ENCODE measurements at places on chromosomes 13 and 19.
A peak's percentile ranks its signal among the peaks of the same experiment; 100 is the strongest.

DNA sequence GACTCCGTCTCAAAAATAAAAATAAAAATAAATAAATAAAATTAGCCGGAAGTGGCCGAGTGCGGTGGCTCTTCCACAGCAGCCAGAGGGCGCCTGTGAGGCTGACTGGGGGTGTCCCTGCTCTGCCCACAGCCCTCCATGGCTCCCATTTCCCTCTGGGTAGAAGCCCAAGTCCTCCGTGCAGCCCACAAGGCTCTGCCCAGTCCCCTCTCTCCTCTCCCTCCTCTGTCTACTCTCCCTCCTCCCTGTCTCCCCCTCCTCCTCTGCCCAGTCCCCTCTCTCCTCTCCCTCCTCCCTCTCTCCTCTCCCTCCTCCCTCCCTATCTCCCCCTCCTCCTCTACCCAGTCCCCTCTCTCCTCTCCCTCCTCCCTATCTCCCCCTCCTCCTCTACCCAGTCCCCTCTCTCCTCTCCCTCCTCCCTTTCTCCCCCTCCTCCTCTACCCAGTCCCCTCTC lies 20.4 kb downstream of the MISP start:
- no peak for DNase-seq

DNA sequence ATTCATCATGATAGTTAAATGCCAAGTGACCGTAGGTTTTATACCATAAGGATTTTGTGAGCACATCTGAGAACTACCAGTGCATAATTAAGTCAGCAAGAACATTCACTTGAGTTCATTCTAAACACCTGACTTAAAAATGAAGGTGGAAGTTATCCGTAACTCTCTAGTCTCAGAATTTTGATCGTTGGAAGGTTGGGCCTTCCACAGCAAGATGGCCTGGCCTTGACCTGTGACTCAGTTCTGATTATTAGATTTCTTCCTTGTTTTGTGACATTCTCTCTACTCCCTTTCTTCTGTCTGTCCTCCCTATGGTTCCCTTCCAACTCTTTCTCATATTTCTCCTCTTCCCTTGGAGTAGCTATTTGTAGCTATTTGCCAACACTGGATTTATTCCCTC lies 20.0 kb upstream of the WDFY2 start:
- DNase-seq, result no peak

DNA sequence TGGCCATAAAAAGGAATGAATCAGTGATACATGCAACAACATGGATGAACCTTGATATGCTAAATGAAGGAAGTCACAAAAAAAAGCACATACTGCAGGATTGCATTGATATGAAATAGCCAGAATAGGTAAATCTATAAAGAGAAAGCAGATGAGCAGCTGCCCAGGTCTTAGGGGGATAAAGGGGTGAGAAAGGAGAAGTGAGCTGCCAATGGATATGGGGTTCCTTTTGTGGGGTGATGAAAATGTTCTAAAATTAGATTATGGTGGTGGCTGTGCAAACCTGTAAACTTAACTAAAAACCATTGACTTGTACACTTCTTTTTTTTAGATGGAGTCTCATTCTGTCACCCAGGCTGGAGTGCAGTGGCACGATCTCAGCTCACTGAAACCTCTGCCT lies 12.1 kb downstream of the HAS1 start:
- DNase-seq, result no peak

DNA sequence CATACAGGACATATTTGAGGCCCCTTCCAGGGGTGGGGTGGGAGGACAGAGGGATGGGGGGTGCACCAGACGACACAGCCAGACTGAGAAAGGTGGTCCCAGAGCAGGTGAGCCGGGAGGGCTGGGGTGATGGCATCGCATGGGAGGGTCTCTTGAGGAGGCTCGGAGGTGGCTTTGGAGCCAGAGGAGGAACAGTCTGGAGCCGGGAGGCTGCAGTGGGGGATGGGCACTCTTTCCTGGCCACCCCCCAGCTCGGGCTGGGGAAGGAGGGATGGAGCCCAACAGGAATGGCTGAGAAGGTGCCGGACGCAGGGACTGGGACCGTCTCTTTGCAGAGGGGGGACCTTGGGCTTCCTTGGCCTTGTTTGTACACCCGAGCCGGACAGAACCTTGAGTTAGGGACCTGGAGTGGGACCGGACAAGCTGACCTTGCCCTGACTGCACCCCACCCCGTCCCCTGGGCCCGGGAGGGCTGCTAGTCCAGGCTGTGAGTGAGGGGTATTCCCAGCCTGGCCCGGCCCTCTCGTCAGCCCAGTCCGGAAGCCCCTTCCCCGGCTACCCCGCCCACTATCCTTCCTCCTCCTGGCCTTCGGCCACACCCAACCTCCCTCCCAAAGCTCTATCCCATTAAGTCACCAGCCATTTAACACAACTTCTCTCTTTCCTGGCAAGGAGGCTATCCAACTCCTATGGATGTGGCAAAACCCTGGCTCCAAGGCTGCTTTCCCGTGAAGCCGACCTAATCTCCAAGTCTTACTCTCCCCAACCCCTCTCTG lies 816 bp upstream of the TBXA2R start:
- no peak for DNase-seq

- no peak for DNase-seq
These were observed 3.8 kb downstream of the WBP4 start for GRCh38 chr13:41065078-41065477.

GRCh38 chr13:38321654-38322053 lies 28.0 kb upstream of the UFM1 start:
- no peak for DNase-seq

DNA sequence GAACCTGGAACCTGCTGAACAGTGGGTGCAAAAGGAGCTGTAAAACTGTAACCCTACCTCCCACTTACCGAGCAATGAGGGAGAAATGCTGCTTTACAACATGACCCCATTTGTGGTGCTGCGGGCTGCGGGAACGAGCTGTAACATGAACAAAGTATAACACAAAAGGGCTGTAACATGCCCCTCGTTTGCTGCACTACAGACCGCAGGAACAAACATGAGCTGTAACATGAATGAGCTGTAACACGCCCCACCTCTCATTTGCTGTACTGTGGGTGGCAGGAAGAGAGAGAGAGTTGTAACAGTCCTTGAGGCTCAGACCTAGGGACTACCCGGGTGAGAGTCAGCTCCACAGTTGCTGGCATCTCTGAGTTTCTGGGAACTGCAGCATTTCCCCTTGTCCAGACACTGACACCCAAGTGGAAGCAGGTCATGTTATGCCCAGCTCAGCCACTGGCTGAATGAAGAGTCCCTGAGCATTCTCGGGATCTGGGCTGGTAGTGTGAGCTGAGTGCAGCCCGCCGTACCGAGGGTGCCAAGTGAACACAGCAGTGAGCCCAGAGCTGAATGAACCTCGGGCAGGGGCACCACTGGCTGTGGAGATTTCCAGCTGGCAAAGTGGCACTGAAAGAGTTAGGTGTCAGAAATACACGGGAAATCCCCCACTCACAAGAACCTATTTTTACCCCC lies 1385.3 kb upstream of the SPRY2 start:
- DNase-seq, result no peak

- DNase-seq, result no peak
These were observed 107.7 kb downstream of the PTPRS start for GRCh38 chr19:5232798-5233505.

DNA sequence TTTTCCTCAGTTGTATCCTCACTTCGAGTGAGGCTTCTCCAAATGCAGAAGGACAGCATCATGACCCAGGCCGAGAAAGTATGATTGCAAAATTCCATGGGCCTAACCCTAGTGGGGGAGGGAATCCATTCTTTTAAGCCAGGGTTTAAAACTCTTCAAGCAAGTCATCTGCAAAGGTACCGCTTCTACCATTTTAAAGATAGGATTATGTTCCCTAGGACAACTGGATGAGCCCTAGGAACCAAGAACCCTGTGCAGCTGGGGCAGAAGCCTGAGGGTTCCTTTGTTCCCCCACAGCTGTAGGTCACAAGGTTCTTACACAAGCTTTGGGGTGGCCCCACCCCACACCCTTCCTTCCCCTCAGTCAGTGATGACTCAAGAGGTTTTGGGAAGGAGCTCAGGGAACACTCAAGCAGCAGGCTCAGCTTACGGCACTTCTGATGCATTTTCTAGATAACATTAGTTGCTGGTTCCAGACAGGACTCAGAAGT lies 13.5 kb downstream of the ARL11 start:
- DNase-seq, result no peak

- no peak for DNase-seq
These were observed 13.2 kb downstream of the KLHL26 start for GRCh38 chr19:18650021-18650390.

- peak; percentile 66 for DNase-seq
These were observed 540 bp upstream of the ZFP36 start for GRCh38 chr19:39405958-39406655.

- DNase-seq, result no peak
These were observed 19.1 kb downstream of the SYDE1 start for GRCh38 chr19:15126131-15126910.

DNA sequence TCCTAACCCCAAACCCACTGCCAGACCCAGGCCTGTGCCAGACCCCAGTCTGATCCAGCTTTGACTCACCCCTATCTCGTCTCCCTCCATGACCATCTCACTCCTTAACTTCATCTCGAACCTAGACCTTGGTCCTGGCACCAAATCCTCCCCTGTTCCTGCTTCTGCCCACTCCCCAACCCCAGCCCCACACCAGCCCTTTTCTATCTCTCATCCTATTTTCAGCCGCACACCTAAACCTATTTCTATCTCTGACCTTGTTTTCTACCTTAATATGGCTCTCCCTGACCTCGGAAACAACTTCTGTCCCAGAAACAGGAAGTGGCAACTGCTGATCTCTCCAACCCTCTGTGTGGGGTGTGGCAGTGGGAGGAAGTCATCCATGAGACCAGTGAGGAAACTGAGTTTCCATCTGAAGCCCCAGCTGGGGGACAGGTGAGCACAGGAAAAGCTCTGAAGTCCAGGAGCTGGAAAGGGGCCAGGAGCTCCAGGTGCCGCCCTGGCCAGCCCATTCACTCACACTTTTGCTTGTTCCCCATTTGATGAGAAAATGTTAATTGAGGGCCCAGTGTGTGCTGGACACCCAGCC lies 13.7 kb downstream of the PTH2 start:
- no peak for DNase-seq

GRCh38 chr13:90719461-90719860 lies 628.0 kb upstream of the MIR17HG start:
- no peak for DNase-seq

GRCh38 chr19:33456845-33457220 lies 64.8 kb downstream of the PEPD start:
- no peak for DNase-seq

DNA sequence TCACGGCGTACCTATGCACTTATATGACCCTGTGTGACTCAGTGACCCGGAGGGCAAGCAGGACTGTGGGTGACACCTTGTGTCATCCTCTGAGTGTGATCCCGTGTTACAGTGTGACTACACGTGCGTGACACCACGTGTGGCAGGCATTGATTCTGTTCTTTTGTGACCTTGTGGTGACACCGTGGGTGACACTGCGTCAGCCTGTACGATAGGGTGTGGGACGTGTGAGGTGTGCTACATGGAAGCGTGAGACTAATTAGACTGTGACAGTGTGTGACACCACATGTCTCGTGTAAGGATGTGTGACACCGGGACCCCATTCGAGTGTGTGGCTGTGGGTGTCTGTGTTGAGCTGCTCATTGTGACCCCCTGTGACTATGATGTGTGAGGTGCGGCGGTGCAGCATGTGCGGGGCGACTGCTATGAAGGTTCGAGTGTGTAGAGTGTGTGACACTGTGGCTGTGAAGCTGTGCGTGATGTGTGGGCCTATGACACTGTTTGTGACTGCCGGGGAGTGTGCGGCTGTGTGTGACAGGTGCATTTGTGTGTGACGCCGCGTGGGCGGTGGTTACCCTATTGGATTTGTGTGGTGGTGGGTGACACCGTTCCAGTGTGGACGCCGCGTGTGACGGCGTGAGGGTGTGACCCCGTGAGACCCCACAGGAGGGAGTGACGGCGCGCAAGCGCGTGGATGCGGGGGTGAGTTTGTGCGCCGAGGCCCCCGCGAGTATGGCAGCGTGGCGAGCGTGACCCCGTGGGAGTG lies 399 bp upstream of the SPTBN4 start:
- DNase-seq, result peak; percentile 44

DNA sequence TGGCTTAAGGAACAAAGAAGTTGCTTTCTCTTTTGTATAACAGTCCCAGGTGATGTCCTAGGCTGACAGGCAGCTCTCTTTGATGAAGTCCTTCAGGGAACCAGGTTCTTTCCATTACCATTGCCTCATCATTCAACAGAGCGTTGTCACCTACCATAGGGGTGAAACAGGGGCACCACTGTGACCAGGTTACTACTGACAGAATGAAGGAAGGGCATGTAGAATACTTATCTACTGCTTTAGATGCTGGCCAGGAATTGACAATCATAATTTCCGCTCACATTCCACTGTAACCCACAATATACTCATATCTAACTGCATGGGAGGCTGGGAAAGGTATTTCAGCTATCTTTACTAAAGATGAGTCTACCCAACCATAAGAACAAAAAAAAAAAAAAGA lies 148.0 kb upstream of the FNDC3A start:
- DNase-seq, result no peak

- no peak for DNase-seq
These were observed 32.5 kb downstream of the ZNF582 start for GRCh38 chr19:56360841-56361240.

GRCh38 chr13:26168237-26168814 lies 53.8 kb downstream of the RNF6 start:
- no peak for DNase-seq

GRCh38 chr19:45249261-45250033 lies 1.6 kb upstream of the MARK4 start:
- no peak for DNase-seq

DNA sequence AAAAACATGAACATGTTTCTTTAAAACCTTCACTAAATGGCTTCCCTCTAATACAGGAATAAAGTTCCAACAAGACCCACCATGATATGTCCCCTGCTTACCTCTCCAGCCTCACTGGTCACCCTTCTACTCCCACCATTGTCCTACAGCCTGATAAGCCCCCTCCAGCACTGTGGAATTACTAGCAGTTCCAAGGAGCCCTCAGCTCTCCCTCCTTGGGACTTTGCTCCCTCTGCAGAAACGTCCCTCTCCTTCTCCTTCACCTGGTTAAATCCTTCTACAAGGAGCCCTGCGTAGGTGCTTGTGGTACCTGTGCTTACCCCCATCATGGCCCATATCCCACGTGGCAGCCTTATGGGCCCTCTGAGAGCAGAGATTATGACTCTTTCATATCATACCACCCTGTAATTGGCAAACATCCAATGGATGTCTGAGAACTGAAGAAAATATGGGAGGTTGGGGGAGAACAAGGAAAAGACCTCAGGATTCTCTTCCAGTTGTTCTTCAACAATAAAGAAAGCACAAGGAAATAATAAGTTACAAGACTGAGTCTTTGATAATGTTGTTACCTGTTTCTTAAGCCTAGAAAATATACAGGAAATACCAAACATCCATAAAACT lies 26.1 kb upstream of the DOCK9 start:
- no peak for DNase-seq

DNA sequence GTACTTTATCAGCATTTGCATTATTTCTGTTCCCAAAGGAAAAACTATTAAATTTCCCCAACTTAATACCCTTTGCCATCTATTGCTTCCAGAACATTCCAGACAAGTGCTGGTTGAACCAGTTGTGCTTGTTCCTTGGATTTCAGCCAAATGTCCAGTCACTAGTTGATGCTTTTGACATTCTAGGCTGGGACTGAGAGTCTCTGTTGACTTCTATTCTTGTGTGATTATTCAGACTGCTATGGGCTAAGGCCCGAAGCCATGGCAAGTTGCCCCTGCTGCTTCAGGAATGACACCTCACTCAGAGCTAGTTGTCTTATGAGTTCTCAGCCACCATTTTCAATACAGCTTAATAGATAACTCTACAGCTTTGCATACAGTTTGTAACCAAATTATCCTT lies 458.1 kb upstream of the ARGLU1 start:
- no peak for DNase-seq

Data from activated naive CD8-positive, alpha-beta T cell treated with anti-CD3 and anti-CD28 coated beads, Interleukin-2, amount 50 U/mL, for 16 hours (primary cell).